ENCODE measurements at places on chromosomes 4 and X. TPM values are rescaled to one million over a fixed set of nuclear protein-coding genes. Genes with fewer than 3 reads are reported as not detected.

- no peak overlapping the region for H3K27ac ChIP-seq
- no peak for DNase-seq
- no peaks in the 10 kb centered on the region for H3K27me3 ChIP-seq
- H3K4me3 ChIP-seq: no peak overlapping the region
Measured at GRCh38 chr4:4477391-4477790, 64.5 kb downstream of the STX18 start.

DNA sequence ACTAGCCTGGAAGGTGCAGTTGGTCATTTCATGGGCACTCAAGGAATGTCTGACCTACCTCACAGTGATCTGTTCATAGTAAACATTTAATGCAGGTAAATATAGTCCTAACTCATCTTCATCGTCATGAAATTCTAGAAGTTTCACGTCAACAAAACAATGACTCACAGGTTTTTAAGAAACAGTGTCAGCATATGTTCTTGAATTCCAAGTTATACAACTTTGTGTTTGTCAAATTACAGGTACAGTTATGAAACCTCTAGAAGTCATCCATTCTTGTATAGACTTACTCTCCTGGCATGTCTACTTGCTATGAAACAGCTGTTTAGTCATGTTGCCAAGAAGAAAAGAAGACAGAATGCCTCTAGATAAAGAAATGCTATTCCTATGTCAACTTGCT, 46.6 kb downstream of the AFM start:
- no peaks in the 10 kb centered on the region for H3K4me1 ChIP-seq
- no peaks in the 10 kb centered on the region for H3K27me3 ChIP-seq
- no peak overlapping the region for H3K27ac ChIP-seq
- no peak overlapping the region for H3K4me3 ChIP-seq

RGN gene
- 170 TPM for polyA plus RNA-seq

DNA sequence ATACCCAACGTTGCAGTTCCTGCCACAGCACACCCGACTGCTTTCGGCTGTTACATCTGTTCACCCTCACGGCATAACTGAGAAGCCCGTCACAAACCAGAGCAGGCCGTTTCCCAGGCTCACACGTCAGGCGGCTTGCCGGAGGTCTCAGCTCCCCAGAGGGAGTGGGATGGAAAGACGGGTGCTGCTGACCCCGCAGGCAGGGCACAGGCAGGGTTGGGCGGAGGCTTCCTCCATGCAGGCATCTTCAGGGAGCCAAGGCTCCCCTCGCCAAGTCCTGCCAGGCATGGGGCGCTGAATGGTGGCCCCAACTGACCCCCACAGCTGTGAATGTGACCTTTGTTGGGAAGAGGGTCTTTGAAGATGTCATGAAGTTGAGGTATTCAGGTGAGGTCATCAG, 57.5 kb downstream of the ACOX3 start:
- H3K27ac ChIP-seq: no peak overlapping the region
- H3K27me3 ChIP-seq: no peaks in the 10 kb centered on the region

GRCh38 chr4:142886566-142886965, 40.5 kb upstream of the INPP4B start:
- no peak overlapping the region for H3K4me3 ChIP-seq
- no peaks in the 10 kb centered on the region for H3K4me1 ChIP-seq
- no peaks in the 10 kb centered on the region for H3K27me3 ChIP-seq
- H3K27ac ChIP-seq: no peak overlapping the region

DNA sequence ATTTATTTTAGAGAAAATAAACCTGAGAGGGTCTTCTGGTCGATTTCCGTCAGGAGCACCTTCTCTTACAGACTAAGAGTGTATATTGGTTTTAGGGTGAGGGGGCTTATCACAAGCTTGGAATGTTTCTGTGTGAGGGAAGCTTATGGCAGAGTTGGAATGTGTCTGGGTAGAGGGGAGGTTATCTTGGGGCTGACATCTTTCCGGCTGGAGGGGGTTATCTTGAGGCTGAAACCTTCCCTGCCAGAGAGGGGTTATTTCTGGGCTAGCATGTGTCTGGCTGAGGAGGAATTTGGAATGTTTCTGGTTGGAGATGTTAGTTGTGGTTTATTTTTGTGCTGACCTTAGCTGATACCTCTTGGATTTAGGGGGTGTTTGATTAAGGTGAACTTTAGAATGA, 1312.1 kb downstream of the ADGRL3 start:
- H3K4me3 ChIP-seq: no peak overlapping the region
- H3K27ac ChIP-seq: no peak overlapping the region
- H3K36me3 ChIP-seq: no peaks in the 10 kb centered on the region
- H3K4me1 ChIP-seq: no peaks in the 10 kb centered on the region
- no peaks in the 10 kb centered on the region for H3K27me3 ChIP-seq

DNA sequence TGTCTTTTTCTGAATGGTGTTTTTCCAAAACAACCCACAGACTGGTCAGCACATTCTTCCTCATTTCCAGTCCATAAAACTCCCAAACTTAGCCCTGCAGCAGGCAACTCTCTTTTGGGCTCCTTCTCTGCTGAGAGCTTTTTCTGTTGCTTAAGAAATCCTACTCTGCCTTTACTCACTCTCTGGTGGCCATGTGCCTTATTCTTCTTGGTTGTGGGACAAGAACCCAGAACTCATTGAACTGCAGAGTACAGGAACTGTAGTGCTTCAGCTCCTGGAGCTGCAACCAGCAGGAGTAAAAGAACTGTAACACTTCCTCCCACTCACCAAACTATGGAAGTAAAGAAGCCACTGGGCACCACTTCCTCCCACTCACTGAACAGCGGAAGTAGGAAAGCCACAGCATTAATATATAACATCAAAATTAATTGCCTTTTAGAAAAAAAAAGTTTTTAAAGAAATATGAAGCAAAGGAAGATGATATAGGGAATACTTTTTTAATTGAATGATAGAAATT, 864.1 kb upstream of the PCDH10 start:
- H3K27me3 ChIP-seq: no peaks in the 10 kb centered on the region
- H3K4me1 ChIP-seq: no peaks in the 10 kb centered on the region
- DNase-seq: no peak

DNA sequence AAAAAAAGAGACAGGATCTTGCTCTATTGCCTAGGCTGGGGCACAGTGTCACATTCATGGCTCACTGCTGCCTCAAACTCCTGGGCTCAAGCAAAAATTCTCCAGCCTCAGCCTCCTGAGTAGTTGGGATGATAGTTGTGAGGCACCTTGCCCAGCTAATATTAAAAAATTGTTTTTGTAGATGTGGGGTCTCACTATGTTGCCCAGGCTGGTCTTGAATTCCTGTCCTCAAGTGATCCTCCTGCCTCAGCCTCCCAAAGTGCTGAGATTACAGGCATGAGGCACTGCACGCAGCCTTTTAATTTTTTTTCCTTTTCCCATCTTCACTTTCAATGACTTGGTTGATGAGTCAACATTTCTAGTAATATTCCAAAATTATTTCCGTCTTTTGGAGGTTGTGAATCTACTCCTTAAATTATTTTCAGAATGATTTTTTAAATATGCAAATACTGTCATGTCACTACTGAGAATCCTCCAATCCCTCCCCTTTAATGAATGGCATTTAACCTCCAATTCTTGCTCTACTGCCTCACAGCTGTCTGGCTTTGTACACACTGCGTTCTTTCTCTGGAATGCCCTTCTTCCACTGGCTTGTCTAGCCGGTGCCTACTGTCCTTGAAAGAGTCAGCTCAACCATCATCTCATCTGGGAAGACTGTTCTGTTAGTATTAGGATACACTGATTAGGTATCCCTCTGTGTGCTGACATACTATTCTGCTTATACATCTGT, 27.5 kb upstream of the DCTD start:
- peaks cover 4% of the 10 kb centered on the region for H3K27me3 ChIP-seq
- no peak for DNase-seq
- no peak overlapping the region for H3K4me3 ChIP-seq
- H3K4me1 ChIP-seq: no peaks in the 10 kb centered on the region
- H3K36me3 ChIP-seq: no peaks in the 10 kb centered on the region

GRCh38 chr4:101348995-101349800, 1.9 kb upstream of the PPP3CA start:
- no peaks in the 10 kb centered on the region for H3K36me3 ChIP-seq
- H3K27me3 ChIP-seq: no peaks in the 10 kb centered on the region
- peak overlapping the region; percentile 70 for H3K4me3 ChIP-seq
- no peak for DNase-seq
- H3K4me1 ChIP-seq: peaks cover 12% of the 10 kb centered on the region

DNA sequence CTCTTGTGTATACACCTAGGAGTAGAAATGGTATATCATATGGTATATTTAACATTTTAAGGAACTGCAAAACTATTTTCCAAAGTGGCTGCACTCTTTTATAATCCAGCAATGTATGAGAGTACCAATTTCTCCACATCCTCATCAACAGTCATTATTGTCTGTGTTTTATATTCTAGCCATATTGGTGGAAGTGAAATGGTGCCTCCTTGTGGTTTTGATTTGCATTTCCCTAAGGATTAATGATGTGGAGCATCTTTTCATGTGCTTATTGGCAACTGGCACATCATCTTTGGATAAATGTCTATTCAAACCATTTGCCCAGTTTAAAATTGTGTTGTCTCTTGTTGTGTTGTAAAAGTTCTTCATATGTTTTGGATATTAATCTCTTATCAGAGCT, 9.6 kb downstream of the BMP15 start:
- no peaks in the 10 kb centered on the region for H3K36me3 ChIP-seq
- H3K27ac ChIP-seq: no peak overlapping the region
- no peak overlapping the region for H3K4me3 ChIP-seq
- DNase-seq: no peak
- H3K27me3 ChIP-seq: no peaks in the 10 kb centered on the region

AFP gene
- polyA plus RNA-seq: 442 TPM
